Mammary epithelial cell (primary cell): ENCODE measurements at places on chromosomes 7 and 10.

DNA sequence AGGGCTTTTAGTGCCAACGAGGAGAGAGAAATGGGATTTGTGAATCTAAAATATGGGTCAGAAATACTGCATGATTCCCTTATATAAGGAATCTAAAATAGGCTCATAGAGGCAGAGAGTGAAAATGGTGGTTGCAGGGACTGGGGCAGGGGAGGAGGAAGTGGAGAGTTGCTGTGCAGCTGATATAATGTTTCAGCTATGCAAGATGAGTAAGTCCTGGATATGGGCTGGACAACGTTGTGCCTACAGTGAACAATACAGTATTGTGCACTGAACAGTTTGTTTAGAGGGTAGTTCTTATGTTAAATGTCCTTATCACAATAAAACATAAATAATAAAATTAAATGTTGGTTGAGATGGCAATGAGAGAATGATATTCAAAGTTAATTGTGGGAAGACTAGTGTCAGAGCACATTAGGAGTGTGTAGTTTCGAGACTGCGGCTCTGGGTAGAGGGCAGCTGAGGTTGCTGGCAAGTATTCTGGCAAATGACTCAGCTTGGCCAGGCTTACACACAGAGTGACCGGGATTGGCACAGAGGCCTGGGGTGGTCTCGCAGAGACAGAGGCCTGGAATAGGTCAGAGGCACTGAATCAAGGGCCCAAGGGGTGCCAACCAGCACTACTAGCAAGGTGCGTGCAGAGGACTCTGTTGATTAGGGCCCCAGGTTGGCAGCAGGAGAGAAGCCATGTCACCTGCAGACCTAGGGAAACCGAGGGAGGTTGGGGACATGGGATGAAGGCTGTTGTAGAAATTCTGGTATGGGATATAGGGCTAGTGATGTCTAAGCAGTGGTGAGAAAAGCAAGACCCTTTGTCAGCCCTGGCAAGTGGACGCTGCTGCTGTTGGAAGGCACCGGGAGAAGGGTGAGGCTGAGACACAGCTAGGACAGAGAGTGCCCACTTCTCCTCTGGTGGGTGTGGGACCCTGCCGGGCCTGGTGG lies 2.8 kb upstream of the DEPP1 start:
- peak; percentile 88 for DNase-seq

GRCh38 chr7:112437072-112437471 lies 13.2 kb upstream of the IFRD1 start:
- peak; percentile 24 for DNase-seq

- DNase-seq, result no peak
Observed at GRCh38 chr7:33883671-33883965, 21.7 kb upstream of the BMPER start.

GRCh38 chr10:102683736-102684135 lies 30.5 kb downstream of the ARL3 start:
- no peak for DNase-seq

DNA sequence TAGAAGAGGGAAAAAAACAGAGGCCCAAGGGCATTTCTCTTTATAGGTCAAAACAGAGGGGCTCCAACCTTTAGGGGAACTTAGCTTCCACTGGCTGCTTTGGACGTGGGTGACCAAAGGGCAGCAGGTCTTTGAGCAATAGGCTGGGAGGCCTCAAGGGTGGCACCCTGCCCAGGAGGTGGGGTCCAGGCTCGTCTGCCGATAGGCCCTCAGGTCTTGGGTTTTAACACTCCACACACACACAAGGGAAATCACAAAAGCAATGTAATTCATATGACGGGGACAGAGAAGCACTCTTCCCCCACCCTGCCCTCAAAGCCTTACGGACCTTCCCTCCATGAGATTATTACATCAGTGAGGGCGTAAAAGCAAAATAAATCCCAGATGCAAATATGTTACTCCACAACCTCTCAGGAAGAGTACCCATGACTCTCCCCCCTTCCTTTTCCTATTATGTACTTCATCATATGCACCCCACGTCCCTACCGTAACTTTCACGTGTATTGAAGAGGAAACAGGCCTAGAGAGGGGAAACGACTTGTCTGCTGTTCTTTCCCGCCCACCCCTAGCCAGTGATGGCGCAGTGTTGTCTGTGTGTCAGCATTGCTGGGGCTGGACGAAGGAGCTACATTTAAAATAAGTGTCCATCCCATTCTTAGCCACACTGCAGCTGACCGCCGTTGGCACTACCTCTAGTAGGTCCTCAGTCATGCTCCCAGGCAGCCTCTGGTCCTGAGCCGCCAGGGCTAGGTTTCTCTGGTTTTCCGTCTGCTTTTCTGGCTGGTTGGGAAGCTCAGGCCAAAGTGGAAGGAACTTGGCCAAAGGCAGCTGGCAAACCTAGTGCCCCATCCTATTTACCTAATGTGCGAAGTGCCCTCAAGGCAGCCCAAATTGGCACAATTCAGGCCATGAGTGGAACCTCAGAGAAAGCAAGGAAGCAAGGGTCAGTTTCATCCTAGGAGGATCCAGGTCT lies 2.1 kb downstream of the PCBD1 start:
- no peak for DNase-seq

- DNase-seq, result no peak
Observed at GRCh38 chr10:12600652-12601051, 251.3 kb downstream of the CAMK1D start.

- DNase-seq, result peak; percentile 62
Observed at GRCh38 chr10:95279042-95279820, 11.6 kb downstream of the PDLIM1 start.

GRCh38 chr10:32963096-32963495 lies 5.1 kb upstream of the ITGB1 start:
- DNase-seq, result peak; percentile 60

- no peak for DNase-seq
Observed at GRCh38 chr7:76381814-76382213, 23.0 kb upstream of the YWHAG start.

- DNase-seq, result peak; percentile 43
Observed at GRCh38 chr7:45881759-45882464, 6.4 kb upstream of the IGFBP1 start.

GRCh38 chr7:117780832-117781231 lies 92.4 kb downstream of the CTTNBP2 start:
- DNase-seq, result no peak

DNA sequence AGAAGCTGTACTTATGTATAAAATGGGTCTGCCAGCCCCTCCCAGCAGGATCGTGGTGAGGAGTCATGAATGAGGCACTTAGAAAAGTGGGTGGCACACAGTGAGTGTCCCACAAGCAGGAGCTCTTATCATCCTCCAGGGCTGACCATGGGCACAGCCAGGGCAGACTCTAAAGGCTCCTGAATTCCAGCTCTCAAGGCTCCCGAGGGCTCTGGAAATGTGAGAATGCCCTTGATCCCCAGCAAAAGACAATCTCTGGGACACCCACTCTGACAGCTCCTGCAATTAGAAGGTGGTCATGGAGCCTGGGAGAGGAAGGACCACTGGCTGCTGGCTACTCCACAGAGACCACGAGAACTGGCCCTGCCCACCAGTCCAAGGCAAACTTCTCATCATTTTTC lies 1.6 kb downstream of the VSTM4 start:
- no peak for DNase-seq

DNA sequence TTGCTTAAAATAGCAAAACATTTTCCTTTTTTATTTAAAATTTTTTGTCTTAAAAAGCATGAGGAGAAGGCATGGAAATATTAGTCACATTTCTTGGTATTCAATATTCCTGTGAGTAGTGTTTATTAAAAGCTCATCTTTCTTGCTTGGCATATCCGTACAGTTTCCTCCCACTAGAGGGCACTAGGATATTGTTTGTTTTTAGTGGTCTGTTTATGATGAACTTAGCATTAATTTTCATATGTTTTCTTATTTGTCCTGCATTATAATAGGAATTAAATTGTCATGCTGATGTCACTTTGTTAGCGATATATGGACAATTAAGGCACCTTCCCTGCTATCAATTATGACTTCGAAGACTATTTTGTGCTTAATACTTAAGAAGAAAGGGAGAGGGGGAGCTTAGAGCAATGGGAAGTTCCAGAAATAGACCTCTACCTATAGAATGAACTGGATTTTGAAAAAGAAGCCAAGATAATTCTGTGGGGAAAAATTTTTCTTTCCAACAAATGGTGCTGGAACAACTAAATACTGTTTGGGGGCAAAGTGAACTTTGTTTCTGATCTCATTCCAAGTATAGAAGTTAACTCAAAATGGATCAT lies 91.0 kb upstream of the STRIP2 start:
- DNase-seq, result peak; percentile 36

DNA sequence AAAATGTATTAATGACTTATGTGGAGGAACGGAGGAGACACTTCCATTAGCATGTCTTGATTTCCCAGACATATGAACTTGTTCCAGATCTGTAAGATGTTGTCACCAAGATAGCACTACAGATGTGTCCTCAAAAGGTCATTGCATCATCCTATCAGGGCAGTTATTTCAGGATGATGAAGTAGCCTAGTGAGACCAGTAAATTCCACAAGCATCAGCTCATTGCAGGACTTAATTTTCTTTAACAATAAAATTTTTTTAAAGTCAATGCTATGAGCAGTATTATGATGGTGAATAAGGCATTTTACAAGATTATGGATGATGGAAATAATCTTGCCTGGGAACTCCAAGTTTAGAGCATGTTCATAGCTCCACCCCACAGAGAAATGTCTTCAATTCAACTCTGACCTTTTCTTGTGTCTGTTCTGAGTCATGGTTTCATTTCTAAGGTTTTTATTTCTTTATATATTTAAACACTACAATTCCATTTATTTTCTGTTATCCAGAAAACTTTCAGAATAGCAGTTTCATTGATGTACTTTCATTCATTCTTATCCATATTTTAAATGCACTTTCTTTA lies 1203.3 kb upstream of the CELF2 start:
- DNase-seq, result no peak

DNA sequence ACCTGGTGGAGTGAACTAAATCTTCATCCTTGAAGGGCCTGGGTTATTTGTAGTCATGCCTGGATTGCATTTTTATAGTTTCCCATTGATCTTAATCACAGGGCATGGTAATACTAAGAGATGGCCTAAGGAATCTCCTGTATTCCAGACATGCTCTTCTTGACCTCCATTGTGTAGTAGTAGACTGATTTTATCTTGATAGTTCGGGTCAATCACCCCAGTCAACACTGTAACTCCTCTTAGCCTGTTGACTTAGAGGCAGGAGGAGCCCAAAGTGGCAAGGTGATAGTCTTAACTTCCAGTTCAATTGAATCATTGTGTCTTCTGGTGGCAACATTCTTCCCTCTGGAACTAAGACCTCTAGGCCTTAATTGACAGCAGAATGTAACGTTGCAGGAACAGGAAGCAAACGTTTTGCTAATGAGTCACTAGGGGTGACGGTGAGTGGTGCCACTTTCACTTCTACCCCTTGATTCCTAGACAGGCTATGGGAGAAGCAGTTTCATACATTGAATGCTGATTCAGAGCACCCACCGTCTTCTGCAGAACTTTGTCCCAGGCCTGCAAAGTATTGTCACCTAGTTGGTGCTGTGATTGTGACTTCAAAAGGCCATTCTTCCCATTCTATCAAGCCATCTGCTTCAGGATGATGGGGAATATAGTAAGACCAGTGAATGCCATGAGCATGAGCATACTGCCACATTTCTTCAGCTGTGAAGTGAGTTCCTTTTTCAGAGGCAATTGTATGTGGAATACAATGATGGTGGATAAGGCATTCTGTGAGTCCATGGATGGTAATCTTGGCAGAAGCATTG lies 24.0 kb upstream of the PAPSS2 start:
- DNase-seq, result peak; percentile 82

DNA sequence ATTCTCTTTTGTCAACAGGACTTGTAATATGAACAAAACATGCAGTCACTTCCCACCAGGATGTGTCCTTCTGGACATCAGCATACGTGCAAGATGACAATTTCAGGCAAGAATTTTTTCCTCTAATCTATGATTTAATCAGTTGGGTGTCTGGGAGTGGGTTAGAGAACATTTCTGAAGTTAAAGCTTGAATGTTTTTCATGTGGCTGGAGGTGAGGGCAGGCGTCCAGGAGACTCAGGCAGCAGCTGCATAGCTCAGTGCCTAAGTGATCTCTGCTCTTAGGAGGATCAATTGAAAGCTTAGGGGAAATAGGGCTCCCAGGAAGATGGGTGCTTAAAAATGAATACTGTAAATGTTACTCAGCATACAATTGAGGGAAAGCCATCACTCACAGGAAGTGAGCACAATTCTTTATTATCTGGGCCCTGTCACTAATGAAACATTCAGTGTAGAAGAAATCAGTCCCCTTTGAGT lies 457.6 kb upstream of the KLF6 start:
- peak; percentile 65 for DNase-seq

DNA sequence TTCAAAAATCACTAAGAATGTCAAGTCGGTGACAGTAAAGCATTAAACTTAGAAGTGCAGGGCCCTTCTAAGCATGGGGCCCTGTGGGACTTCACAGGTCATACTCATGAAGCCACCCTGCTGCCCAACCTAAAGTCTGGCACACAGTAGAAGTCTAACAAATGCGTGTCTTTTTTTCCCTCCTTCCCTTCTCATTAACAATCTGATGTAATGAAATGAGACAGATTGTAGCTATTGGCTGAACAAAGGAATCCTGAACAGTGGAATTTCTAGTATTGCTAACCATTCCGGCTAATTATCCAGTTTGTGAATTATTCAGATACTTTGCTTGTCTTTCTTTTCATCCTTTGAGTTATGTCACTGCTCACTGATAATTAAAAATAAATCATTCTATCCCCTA lies 369.9 kb downstream of the WDR11 start:
- DNase-seq, result no peak

DNA sequence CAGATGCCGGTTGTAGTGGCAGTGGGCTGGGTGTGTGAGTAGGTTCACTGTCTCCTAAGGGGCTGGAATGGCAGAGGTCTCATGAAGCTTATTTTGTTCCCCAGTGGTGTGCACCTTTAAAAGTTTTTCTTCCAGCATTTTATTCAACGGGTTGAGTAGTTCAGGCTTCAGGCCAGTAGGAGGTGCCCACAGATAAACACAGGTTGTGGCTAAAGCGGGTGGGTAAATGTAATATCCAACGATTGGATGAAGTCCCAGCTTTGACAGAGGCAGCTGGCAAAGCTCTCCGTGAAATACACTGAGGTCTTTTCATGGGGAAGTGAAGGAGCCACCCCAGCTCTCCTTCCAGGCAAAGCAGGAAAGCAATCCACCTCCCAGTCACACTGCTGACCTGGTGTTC lies 339.8 kb upstream of the LRRTM3 start:
- DNase-seq, result peak; percentile 19

DNA sequence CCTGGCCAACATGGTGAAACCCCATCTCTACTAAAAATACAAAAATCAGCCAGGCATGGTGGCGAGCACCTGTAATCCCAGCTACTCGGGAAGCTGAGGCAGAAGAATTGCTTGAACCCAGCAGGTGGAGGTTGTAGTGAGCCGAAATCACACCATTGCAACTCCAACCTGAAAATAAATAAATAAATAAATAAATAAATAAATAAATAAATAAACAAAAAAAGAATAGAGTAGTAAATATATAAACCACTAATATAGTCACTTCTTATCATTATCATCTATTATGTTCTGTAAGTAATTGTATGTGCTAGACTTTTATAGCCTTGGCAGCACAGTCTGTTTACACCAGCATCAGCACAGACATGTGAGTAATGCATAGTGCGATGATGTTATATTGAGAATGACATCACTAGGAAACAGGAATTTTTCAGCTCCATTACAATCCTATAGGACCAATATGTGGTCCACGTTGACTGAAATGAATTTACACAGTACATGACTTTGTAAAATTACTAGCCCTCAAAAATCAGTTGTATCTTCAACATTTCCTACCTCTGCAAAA lies 385.4 kb upstream of the ANKRD30A start:
- DNase-seq, result no peak

- no peak for DNase-seq
Observed at GRCh38 chr7:67631476-67631875, 634.8 kb downstream of the TYW1 start.

GRCh38 chr7:153370092-153370491 lies 610.5 kb downstream of the ACTR3B start:
- DNase-seq, result no peak

- DNase-seq, result no peak
Observed at GRCh38 chr7:113752289-113752688, 166.5 kb downstream of the PPP1R3A start.
